ENCODE measurements at places on chromosomes 13 and 19. TPM values are rescaled to one million over a fixed set of nuclear protein-coding genes. Genes with fewer than 3 reads are reported as not detected.

IL4I1 gene
- 1.4 TPM for total RNA-seq

ZNF527 gene
- 2.6 TPM for total RNA-seq

ZNF563 gene
- total RNA-seq: not detected

TBCB gene
- 434 TPM for total RNA-seq

C1QTNF9B gene
- total RNA-seq: not detected

ZIC5 gene
- total RNA-seq: 2.5 TPM

HCN2 gene
- 38.9 TPM for total RNA-seq
